Amniotic epithelial cell (primary cell): ENCODE measurements at places on chromosomes 6 and 20.

- no peak for DNase-seq
These were observed 10.6 kb upstream of the DSN1 start for GRCh38 chr20:36784116-36784515.

DNA sequence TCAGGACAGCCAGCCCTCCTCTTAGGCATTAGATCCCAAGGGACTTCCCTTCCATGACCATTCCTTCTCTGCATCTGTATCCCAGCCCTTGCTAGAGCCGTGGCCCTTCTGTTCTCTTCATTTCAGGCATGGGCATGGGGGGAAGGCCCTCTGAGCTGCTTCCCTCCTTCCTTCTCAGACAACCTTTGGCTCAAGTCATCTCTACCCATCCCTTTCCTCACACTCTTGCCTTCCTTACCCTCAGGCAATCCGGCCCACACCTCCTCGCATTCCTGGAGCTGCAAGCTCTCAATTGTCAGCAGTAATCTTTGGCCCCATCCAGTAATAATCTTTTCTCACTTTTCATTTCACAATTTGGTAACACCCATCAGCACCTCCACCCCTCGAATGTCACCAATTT is 426.9 kb upstream of the JARID2 start:
- no peak for DNase-seq

- peak; percentile 62 for DNase-seq
These were observed 101.5 kb upstream of the SCP2D1 start for GRCh38 chr20:18712131-18712530.

GRCh38 chr6:87654122-87654521 is 47.9 kb downstream of the AKIRIN2 start:
- no peak for DNase-seq

DNA sequence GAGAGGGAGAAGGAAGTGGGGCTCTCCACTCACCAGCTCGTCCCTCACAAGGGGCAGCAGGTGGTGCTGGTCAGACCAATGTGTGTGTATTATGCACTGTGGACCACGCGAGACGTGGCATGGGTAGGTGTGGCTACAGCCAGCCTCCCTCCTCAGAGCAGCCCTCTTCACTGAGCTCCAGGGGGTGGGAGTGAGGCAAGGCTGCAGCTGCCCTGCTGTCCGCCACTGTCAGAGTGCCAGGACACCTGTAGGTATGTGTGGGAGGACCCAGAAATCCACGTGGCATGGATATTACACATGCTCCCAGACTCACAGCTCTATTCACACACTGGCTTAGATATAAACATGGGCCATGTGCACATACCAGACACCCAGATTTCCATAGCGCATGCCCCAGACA is 90.3 kb downstream of the VEGFA start:
- peak; percentile 67 for DNase-seq

DNA sequence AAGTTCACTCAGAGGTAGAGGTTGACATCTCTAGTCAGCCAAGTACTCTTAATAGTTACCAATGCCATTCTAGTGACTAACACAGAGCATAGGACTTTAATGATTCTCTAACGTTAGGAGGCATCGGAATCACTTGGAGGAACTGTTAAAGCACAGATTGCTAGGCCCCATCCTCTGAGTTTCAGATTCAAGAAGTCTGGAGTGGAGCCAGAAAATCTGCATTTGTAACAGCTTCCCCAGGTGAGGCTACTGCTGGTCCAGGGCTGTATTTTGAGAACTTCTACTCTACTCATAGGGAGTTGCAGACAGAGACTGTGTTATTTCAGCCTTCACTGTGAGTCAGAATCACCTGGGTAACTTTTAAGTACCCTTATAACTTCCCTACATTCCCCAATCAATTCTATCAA is 5.7 kb downstream of the LMBRD1 start:
- no peak for DNase-seq

- DNase-seq = no peak
These were observed 13.9 kb upstream of the SIRPA start for GRCh38 chr20:1881240-1881835.

- DNase-seq = peak; percentile 55
These were observed 68.7 kb downstream of the SNX9 start for GRCh38 chr6:157891544-157892362.

DNA sequence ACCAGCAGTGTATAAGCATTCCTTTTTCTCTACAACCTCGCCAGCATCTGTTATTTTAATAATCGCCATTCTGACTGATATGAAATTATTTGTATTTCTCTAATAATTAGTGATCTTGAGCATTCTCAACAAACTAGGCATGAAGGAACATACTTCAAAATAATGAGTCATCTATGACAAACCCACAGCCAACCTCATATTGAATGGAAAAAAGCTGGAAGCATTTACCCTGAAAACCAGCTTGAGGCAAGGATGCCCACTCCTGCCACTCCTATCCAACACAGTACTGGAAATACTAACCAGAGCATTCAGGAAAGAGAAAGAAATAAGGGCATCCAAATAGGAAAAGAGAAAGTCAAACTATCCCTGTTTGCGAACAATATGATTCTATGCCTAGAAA is 390.6 kb upstream of the ID4 start:
- no peak for DNase-seq

GRCh38 chr6:169082817-169083507 is 170.7 kb downstream of the THBS2 start:
- no peak for DNase-seq

DNA sequence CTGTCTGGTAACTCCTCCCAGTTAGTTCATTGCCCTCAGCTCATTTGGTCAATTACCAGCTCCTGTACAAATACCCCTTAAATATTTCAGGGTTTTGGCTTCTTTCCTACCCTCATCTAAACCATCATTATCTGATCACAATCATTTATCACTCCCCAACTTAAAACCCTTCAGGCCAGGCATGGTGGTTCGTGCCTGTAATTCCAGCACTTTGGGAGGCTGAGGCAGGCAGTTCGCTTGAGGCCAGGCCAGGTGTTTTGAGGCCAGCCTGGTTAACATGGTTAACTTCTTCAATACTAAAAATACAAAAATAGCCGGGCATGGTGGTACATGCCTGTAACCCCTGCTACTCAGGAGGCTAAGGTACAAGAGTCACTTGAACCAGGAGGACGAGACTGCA is 9.4 kb downstream of the TGIF2 start:
- DNase-seq = no peak

- DNase-seq = no peak
These were observed 34.9 kb downstream of the C20orf203 start for GRCh38 chr20:32638848-32639247.

DNA sequence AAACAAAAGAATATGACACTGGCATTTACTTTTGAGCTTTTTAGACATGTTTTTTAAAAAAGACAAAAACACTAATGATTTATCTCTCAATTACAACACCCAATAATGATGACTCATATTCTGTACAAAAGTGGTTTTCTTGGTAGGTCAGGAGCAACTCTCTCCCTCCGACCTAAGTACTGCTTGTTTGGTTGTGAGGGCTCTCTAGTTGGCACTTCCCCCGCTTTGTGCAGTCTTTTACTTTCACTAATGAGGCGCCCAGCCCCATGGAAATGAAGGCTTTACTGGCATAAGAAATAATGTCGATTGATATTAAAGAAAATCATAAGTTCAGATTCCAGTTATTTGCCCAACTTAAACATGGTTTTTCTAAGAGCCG is 1.3 kb downstream of the KPNA5 start:
- DNase-seq = peak; percentile 80

DNA sequence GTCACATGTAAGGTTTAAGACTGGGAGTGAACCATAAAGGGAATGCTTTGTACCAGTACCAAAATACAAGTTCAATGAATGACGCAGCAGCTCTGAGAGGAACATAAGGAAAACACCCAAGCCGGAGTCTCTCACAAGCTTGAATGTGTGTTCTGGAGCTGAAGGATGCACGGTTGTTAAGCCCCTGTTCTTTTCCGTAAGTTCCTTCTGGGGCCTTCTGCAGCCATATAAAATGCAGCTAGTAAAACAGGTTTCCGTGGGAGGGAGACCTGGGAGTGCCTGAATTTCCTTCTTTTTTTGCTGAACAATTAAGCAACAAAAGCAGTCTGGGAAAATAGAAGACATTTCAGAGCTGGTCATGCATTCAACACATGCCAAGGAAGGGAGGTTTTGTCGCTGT is 73.2 kb upstream of the JAG1 start:
- no peak for DNase-seq

- peak; percentile 40 for DNase-seq
These were observed 199.7 kb downstream of the TBXT start for GRCh38 chr6:165967810-165968407.

DNA sequence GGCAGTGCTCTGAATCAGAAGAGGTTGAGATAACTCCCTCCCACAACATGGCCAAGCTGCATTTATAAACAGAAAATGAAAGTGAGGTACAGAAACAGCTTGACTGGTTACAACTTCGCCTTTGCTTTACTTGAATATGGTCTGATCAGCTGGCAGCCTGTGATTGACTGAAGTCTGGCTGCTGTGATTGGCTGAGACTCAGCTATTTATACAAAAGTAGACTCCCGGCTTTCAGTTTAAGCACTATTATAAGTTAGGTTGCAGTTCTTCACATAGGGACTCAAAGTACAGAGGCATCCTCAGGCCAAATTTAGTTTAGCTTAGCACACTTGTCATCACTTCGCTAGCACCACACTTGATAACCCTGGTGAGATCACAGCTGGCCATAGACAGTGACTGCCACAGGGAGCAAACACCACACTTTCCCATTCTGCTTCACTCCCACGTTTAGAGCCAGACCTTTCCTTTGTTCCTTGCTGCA is 362.6 kb downstream of the EPM2A start:
- DNase-seq = peak; percentile 66

DNA sequence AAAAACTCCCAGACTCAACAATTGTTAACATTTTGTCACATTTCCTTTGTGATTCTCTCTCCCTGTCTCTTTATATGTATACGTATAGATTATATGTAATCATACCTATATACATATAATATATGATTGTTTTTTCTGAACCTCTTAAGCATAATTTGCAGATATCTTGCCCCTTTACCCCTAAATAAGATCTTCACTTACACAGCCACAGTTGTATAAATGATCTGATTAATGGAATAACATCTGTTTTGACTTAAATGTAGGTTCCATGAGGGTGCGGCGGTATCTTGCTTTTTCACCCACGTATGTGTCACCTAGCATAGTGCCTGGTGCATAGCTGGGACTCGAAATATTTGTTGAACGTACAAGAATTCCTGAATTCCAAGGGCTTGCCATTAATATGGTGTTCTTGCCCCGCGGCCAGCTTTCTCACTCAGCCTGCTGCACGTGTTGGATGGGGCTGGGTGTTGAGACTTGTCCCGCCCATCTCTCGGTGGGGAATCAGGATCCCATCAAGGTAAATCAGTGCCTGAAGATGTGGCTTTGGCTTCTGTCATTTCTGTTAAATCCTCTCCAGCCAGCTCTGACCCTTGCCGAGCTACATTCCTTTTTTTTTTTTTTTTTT is 10.4 kb upstream of the MANBAL start:
- DNase-seq = no peak

DNA sequence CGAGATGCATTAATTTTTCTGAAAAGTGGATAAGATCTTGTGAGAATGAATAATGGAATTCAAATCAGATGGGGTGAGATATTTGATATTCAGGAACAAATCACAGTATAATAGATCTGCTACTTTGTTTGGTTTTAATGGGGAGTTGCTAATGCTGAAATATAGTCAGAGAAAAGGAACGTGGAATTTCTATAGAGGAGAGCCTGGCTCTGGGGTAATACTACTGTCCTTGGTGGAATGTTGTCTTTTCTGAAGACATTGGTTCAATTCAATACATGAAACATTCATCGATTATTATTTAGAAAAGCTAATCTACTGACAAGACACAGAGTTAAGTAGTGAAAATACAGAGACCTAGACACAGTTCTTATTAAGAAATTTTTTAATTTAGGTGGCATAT is 108.6 kb downstream of the ESR1 start:
- no peak for DNase-seq

DNA sequence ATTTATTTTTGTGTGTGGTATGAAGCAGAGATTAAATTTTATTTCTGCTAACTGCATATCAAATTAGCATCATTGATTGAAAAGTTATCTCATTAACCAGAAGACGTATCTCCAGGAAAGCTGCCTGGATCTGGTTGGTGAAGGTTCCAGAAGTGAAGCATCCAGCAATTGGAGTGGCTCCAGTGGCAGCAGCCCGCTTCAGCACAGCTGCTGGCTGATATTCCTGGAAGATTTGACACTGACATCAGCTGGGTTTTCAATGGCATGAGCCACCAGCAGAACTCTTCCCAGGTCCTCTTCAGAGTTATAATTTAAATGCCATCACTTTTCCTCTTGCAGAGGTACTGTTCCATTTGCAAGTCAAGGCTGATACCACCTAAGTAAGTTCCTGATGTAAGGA is 363.5 kb downstream of the BCKDHB start:
- no peak for DNase-seq

GRCh38 chr6:10413850-10414738 is 780 bp downstream of the TFAP2A start:
- no peak for DNase-seq

- DNase-seq = no peak
These were observed 53.7 kb downstream of the WDR27 start for GRCh38 chr6:169648092-169648491.

- DNase-seq = no peak
These were observed 80.1 kb upstream of the SHLD1 start for GRCh38 chr20:5670036-5670536.

DNA sequence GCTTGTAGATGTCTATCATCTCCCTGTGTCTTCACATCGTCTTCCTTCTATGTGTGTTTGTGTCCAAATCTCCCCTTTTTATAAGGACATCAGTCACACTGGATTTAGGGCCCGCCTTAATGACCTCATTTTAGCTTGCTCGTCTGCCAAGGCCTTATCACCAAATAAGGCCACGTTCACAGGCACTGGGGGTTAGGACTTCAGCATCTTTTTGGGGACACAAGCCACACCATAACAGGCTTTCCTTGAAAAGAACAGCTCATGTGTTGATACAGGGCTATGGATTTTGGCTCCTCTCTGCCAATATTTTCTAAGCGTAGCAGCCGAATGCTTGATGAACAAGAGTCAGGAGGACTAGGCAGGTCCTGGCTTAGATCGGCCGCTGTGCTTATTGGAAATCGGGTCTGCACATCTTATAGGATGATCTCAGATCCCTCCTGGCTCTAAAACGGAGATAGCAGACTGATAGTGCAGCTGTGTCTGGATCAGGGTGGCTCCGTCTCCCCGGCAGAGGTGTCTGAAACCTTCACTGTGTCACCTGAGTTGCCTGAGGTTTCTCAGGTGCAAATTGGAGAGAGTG is 16.2 kb upstream of the TMEM181 start:
- no peak for DNase-seq

DNA sequence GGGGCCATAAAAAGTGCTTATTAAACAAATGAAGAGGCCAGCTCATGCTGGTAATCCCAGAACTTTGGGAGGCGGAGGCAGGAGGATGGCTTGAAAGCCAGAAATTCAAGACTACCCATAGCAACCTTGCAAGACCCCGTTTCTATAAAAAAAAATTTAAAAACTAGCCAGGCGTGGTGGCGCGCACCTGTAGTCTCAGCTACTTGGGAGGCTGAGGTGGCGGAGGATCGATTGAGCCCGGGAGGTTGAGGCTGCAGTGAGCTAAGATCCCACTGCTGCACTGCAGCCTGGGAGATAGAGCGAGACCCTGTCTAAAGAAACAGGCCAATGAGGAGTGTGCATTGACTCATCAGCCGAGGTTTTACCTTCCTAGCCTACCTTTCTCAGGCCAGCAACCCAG is 15.2 kb downstream of the NPEPL1 start:
- no peak for DNase-seq
